ENCODE measurements at places on chromosomes 16 and 17.

- no peak for DNase-seq
Observed at GRCh38 chr16:57754354-57755060, 18.9 kb downstream of the KATNB1 start.

DNA sequence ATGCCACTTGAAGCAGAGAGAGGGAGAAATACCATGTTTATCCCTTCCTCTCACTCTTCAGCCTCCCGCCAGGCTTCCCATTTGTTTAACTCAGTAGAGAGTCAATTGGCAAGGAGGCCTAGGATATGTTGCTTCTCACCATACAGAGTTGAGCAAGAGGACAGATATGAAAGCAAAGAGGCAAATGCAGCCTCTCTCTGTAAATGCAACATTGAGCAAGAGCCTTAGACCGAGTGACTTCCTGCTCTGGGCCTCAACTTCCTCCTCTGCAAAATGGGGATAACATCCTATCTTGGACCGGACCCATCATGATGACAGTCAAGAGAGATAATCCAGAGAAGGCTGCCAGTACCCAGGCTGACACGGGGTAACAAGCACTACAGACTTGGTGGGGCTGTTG is 36.8 kb downstream of the SOCS1 start:
- no peak for DNase-seq

DNA sequence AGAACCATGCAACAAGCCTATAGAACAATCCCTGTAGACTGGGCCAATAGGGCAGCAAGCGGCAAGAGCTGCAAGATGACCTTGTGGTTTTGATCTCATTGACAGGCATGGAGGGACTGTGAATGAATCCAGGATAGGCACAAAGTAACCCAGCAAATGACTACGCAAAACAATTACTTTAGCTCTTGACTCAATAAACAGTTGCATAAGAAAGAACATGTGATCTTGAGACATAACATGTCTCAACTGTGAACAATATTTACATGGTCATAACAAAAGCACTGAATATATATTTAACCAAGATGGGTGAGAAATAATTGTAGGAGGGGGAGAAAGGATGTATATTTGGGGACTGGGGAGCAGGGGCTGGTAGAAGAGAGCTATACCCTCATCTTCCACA is 313.7 kb upstream of the CDH5 start:
- no peak for DNase-seq

GRCh38 chr17:81967244-81967532 is 6.2 kb upstream of the NOTUM start:
- no peak for DNase-seq

GRCh38 chr17:19791918-19792550 is 43.9 kb upstream of the ALDH3A1 start:
- DNase-seq: no peak

DNA sequence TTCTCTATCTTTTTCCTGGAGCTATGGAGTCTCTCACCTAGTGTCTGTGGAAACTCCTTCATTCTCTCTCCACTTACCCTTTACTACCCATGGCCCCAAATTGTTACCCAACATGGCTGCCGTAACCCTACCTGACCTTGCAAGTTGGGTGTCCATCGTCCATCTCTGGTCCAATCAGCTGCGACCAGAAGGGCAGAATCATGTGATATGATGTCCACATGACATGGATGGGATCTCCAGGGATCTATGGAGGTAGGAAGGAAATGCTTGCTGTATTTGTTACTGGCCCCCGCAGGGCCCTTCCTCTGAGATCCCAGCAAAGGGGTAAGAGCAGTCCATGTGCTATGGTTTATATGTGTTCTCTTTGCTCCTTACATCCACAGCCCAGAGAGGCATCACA is 8.0 kb upstream of the DRC7 start:
- DNase-seq: no peak

GRCh38 chr16:2473999-2474876 is 689 bp upstream of the TBC1D24 start:
- DNase-seq: peak; percentile 51

GRCh38 chr17:45018848-45019711 is 32.4 kb downstream of the DCAKD start:
- no peak for DNase-seq

DNA sequence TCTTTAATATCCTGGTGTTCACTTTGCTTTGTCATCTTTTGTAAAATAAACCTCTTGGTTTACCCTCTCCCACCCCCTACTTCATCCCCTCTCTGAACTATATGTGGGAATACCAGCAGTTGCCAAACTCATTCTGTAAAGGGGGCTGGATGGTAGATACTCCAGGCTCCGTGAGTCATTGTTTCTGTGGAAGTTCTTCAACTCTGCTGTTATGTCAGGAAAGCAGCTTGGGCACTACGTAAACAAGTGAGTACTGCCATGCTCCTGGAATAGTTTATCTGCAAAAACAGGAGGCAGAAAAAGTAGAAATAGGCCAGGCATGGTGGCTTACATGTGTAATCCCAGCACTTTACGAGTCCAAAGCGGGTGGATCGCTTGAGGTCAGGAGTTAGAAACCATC is 17.6 kb downstream of the MVP start:
- DNase-seq: no peak

GRCh38 chr16:67404740-67405226 is 11.5 kb upstream of the TPPP3 start:
- no peak for DNase-seq

- no peak for DNase-seq
Observed at GRCh38 chr17:79410681-79411080, 200.2 kb downstream of the RBFOX3 start.

GRCh38 chr16:143456-143855 is 5.0 kb upstream of the NPRL3 start:
- DNase-seq: no peak

GRCh38 chr16:88932929-88933328 is 44.1 kb downstream of the CBFA2T3 start:
- DNase-seq: no peak

GRCh38 chr17:39123627-39124026 is 27.8 kb downstream of the PLXDC1 start:
- no peak for DNase-seq

DNA sequence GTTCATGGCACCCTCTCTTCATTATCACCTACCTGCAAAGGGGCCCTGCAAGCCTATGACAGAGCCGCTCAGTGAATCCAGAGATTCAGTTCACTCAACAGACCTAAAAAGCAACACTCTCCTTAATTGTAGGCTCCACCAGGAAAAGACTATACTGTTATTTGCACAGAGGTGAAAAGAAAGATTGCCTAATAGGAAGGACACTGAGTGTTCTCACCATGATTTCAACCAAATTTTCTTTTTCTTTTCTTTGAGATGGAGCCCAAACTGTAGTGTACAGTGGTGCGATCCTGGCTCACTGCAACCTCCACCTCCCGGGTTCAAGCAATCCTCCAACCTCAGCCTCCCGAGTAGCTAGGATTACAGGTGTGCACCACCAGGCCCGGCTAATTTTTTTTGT is 104.5 kb downstream of the PARN start:
- DNase-seq: no peak

DNA sequence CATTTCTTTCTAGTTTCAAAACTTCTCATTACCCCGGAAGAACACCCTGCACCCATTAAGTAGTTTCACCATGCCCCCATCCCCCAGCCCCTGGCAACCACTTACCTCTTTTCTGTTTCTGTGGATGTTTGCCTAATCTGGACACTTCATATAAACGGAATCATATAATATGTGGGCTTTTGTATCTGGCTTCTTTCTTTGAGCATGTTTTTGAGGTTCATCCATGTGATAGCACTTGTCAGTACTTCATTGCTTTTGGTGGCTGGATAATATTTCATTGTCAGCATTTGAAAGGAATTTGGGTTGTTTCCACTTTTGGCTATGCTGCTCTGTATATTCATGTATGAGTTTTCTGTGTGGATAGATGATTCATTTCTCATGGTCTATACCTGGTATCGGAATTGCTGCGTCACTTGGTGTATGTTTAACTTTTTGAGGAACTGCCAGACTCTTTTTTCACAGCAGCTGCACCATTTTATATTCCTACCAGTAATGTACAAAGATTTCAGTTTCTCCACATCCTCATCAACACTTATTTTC is 30.0 kb upstream of the SLC5A10 start:
- DNase-seq: no peak

DNA sequence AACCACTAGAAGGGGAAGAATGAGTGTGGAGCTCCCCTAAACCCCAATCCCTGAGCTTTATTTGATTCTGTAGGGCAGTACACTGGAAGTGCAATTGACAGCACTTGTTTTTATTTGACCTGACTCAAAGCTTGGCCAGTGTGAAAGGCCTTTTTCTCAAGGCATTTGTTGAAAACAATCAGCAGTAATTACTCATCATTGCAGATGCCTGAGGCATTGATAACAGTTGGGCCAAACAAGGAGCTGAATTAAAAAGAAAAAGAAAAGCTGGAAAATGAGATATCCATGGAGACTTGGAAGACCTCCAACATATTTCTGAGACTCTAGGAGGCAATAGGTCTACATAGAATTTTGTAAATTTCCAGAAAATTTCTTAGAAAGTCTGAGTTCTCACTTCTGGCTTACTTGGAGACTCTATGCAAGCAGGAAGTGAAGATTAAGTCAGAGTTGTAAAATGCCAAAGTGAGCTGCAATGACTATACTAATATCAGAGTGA is 200.8 kb upstream of the KCNJ16 start:
- DNase-seq: no peak

GRCh38 chr17:76261421-76262215 is 3.5 kb upstream of the UBALD2 start:
- peak; percentile 21 for DNase-seq

DNA sequence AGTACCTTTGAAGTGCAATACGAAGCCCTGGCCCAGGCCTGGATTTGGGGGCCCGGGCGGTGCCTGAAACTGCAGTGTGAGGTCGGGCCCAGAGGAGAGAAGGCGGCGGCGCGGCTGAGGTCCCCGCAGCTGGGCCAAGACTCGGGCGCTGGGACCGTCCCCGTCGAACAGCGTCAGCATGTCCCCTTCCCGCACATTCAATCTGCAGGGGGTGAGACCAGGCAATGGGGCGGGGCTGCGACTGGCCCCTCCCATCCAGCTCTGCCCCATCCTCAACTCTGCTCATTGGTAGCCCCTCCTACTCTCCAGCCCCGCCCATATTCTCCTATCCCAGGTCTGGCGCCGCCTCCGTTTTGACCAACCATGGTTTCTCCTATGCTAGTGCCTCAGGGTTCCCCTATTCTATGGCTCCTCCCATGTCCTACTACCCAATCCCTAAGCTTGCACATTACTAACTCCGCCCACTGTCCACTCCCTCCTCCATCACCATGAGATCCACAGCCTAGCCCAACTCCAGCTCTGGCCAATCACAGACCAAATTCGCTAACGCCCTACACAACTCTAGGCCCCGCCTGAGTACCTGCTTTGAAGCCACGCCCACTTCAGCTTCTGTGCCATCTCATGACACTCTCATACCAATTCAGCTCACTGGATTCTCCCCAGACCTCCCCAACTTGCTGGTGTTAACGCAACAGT is 14.4 kb upstream of the CDIPT start:
- peak; percentile 26 for DNase-seq

- DNase-seq: no peak
Observed at GRCh38 chr16:30875871-30876801, 17.7 kb downstream of the BCL7C start.

- no peak for DNase-seq
Observed at GRCh38 chr17:30337393-30337999, 3.6 kb upstream of the TMIGD1 start.

- DNase-seq: no peak
Observed at GRCh38 chr16:79089735-79090284, 510.7 kb downstream of the MAF start.

GRCh38 chr16:31260136-31260931 is 559 bp downstream of the ITGAM start:
- DNase-seq: no peak

DNA sequence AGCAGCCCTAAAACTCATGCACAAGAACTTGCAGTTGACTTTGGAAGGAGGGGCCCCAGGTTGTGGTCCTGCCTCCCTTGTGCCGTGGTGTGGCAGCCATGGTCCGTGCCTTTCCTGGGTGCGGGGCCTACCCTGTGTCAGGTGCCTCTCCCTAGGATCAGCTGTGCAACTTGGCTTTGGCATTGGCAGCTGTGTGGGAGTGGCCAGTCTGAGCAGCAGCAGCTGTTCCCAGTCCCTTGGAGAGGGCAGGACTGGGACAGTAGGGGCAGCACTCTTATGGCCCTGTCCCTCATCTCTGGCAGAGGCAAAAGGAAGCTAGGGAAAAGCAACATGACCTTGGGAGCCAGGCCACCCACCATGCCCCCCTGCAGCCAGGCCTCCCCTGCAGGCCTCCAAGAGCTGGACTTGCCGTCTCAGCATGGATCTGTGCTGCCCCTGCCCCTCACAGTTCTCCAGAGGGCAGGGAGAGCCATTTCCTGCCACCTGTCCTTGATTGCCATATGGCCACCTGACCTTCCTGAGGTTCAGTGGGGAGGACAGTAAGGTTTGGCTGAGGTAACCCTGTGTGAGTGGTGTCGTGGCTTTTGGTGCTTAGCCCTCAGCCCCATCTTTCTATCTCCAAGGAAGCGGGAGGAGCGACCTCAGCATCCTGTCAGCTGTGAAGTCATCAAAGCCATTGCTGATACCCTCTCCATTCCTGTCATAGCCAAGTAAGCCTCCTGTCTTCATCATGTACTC is 15.5 kb upstream of the NFATC3 start:
- DNase-seq: no peak

- DNase-seq: no peak
Observed at GRCh38 chr17:7224661-7225111, 4.9 kb downstream of the ACADVL start.

GRCh38 chr16:67451704-67452435 is 20.9 kb downstream of the HSD11B2 start:
- DNase-seq: no peak

DNA sequence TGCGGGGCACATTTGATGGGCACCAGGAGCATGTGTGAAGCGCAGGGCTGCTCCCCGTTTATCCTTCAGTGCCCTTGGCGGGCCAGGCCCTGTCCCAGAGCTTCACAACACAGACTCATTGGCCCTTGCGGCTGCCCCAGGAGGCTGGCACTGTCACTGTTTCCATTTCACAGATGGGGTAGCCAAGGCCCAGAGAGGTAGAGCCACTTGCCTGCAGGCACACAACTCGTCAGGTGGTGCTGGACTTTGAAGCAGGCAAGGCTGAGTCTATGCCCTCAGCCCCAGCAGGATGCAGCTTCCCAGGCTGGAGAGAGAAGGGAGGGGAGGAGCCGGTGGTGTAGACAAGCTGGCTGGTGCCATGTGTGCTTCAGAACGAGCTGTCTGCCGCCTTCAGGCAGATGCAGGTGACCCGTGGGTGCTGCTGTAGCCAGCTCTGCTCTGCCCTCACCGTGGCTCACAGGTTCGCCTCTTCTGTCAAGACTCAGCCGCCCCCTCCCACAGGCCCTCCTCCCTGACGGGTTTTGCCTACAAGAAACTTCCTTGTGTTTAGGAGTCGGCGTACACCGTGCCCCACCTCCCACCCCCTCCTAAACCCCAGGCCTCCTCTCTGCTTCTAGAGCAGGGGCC is 232.3 kb upstream of the CIBAR2 start:
- DNase-seq: no peak

DNA sequence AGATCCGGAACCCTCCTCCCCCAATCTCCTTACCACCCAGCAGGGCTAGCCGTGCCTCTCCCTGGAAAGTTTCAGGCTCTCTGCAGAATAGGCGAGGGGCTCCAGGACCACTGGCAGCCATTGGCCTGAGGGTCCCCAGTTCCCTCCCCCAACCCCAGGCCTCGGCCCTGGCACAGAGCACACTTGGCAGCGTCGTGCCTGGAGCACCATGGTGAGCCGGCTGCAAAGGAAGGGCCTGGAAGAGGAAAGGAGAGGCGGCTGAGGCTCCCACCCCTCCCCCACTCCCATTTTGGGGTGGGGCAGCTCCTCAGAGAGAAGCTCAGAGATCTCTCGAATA is 369 bp upstream of the BTBD17 start:
- DNase-seq: no peak

- DNase-seq: no peak
Observed at GRCh38 chr16:88610080-88610479, 28.3 kb upstream of the IL17C start.

All from occipital lobe (tissue), 3 donors.